DMS 273 treated with DMSO at 0.1 percent for 48 hours (cell line): ENCODE measurements at places on chromosomes 12 and 14.

DNA sequence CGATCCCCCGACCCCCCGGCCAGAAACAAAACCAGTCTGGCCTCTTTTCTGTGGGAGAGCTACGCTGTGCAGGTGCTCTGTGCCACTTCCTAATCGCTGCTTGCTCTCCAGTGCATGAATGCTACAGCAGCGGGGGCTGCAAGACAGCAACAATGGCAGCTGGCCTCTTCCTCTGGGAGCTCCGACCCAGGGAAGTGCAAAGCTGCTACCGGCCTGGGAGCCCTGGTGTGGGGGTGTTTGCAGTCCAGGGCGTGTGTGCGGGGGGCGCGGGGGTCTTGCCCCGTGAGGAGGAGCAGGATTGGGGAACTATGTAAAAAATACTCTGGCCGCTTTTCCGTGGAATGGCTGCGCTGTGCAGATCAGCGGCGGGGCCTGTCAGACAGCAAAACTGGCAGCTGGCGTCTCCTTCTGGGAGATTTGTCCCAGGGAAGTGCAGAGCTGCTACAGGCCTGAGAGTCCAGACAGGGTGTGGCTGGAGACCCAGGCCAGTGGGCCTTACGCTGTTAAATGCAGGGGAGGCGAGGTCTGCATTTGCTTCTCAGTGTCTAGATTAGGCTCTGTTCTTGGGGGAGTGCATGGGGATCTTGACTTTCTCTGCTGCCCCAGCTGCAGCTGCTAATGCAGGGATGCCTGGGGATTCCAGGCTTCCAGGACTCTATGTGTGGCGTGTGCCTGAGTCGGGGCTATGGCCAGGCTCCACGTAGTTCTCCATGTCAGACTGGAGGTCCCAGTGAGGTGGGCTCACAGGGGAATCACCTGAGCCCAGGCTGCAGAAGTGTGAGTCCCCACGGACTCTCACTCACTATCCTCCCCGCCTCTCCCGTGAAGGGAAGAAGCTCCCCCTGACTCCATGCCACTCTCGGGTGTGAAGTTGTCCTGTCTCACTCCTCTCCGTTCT is 344.5 kb downstream of the AEBP2 start:
- no peak for DNase-seq

DNA sequence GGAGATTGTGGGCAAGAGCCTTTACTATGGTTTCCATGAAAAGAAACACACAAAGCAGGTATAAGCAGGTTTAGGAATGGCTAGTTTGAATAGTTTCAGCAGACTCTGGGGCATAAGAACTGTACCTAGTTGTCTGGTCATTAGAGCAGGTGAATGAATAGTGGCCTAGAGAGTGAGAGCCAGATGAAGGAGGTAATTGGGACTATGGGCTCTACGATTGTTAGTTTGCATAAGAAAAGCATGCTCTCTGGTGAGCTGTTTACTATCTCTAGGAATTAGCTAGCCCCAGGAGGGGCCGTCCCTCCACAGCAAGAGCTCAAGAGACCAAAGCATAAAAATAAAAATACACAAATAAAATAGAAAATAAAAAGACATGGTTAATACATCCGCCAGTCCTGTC is 397.5 kb upstream of the GARIN6 start:
- no peak for DNase-seq

DNA sequence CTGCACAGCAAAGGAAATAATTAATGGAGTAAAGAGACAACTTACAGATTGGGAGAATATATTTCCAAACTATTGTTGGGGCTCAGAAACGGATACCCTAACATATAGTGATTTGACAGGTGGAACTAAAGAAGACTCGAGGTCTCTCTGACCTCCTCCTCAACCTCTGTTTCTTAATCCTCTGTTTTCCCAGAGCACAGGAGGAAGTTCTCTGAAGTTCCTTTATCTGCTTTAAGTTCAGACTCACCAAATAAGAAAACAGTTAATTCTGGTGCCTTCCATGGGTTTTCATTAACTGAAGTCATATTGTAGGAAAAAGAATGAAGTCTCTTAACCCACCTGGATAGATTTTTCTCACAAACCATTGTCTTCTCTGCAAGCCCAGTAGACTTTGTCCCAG is 29.2 kb downstream of the CLEC2D start:
- no peak for DNase-seq

- no peak for DNase-seq
These were observed 154.3 kb downstream of the RMST start for GRCh38 chr12:97616946-97617345.

- DNase-seq = no peak
These were observed 10.5 kb upstream of the NUAK1 start for GRCh38 chr12:106149096-106149784.

- no peak for DNase-seq
These were observed 144.4 kb downstream of the SEC23A start for GRCh38 chr14:38958589-38958988.

DNA sequence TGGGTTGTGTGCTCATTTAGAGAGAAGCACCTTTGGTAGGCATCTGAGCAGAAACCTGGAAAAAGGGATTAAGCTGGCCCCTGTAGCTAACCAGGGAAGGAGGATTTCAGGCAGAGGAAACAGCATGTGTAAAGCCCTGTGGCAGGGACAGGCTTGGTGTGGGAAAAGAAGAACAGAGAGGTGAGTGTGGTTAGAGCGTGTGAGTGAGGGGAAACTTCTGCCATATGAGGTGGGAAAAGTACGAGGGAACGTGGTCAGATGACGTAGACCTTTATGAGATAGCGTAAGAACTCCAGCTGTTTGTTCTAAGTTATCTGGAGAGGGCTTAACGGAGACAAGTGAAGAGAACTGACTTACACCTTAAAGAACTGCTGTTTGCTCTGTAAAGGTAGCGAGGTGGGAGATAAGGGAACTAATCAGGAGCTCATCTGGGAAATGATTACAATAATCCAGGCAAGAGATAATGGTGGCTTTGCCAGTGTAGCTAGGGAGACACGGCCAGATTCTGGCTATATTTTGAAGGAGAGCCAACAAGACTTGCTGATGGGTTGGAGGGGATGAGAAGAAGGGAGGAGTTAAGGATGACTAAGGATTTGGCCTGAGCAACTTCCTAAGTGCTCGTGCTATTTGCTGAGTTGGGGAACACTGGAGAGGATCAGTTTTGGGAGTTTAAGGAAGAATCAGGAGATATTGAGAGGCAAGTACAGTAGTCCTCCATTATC is 234.0 kb downstream of the ETNK1 start:
- no peak for DNase-seq

- no peak for DNase-seq
These were observed 106.8 kb downstream of the BBS10 start for GRCh38 chr12:76241371-76241770.

DNA sequence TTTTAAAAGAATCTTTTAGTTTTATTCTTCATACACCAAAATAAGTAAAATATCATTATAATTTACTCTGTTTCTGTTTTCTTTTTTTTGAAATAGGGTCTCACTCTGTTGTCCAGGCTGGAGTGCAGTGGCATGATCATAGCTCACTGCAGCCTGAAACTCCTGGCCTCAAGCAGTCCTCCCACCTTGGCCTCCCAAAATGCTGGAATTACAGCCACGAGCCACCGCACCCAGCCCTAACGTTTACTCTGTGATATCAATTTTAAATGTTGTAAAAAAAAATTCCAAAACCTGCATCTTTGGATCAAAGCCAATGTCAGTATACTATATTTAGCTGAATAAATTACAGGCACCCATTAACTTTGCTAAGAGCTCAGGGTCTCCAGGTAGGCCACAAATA is 437.1 kb upstream of the USP15 start:
- no peak for DNase-seq

- no peak for DNase-seq
These were observed 25.1 kb downstream of the STX2 start for GRCh38 chr12:130813949-130814348.

- DNase-seq = no peak
These were observed 6.0 kb downstream of the HDAC7 start for GRCh38 chr12:47813511-47814196.

GRCh38 chr12:7139200-7139599 is 9.0 kb downstream of the CLSTN3 start:
- no peak for DNase-seq

DNA sequence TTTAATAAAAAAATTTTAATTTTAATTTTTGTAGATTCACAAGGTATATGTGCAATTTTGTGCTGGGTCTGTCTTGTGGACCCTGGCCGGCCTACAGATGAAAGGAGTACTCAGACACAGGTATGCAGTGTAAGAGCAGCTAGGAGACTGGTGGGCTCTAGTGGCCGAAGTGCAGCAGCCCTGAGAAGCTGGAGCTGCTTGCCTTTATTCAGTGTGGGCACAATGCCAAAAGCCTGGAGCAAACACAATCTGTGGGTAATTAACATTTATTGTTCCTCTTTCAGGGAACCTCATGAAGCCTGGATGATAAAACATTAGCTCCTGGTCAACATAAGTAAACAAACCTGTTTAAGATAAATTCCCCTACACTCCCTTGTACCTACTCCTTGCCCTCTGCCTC is 135.7 kb upstream of the SEL1L start:
- DNase-seq = no peak

- no peak for DNase-seq
These were observed 154.7 kb downstream of the STXBP6 start for GRCh38 chr14:24895243-24895583.

GRCh38 chr14:64059454-64060198 is 206.8 kb downstream of the SYNE2 start:
- no peak for DNase-seq

GRCh38 chr12:111789779-111790178 is 23.0 kb downstream of the ALDH2 start:
- no peak for DNase-seq

DNA sequence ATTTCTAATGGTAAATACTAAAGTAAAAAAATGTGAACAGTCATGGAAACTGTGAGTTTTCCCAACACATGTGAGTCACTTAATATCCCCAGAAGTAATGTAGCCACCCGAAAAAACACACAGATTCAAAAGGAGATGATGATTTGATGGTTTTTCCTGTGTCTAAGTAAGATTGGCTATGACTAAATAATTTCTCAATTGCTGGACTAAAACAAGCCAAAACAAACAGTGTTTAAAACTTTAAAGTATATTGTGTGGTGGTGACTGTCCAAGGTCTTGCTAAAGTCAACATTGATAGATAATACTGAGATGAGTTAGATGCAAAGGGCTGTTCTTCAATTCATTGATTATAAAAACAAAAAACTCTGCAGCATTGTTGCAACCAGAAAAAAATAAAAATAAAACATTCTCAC is 89.6 kb upstream of the SOX5 start:
- no peak for DNase-seq

GRCh38 chr14:56650048-56650447 is 70.5 kb downstream of the TMEM260 start:
- no peak for DNase-seq

DNA sequence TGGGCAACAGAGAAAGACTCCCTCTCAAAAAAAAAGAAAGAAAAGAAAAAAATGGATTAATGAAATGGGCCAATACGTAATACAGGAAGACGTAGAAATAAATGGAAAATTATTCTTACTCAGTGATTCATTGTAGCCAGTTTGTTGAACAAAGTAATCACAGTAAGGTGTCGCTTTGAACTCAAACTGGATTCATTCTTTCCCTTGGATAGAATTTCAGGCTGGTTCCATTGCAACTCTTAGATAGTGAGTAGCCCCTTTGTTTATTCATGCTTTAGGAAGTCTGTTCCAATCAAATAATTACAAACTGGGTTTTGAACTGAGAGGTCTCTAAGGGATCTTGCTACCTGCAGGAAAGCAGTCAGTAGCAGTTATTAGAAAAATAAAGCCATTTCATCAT is 42.3 kb upstream of the PAPOLA start:
- DNase-seq = no peak

DNA sequence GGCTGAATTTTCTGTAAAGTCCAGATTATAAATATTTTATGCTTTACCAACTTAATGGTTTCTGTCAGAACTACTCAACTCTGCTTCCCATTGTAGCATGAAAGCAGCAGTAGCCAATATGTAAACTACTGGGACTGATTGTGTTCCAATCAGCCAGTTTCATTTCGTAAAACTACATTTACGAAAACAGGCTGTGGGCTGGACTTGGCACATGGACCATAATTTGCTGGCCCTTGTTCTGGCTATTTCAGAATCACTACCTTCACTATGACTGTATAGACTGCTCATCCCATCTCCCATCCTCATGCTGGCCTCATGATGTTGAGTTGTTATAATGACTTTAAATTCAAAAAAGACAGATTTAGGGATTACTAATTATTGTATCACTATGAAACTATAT is 38.7 kb downstream of the FAR2 start:
- no peak for DNase-seq

- DNase-seq = no peak
These were observed 23.1 kb downstream of the CATSPERB start for GRCh38 chr14:91708795-91709194.

GRCh38 chr12:1934068-1934467 is 15.6 kb upstream of the CACNA2D4 start:
- no peak for DNase-seq

DNA sequence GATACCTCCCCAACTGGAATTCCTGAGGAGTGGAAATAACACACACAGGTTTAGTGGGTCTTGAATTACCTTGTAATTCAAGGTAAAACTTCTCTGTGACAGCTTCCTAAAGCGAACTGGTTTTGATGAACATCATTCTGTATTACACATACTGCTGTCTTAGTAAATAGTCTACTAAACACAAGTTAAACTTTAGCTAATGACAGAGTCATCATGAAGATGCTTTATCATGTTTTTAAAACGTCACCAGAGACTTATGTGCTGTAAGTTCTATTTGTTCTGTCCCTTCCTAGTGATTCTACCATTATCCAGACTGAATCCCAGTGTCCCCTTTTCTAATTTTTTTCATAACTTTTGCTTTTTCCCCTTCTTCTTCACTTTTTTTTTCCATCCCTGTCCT is 11.6 kb upstream of the GXYLT1 start:
- DNase-seq = no peak

- no peak for DNase-seq
These were observed 87.2 kb downstream of the DAAM1 start for GRCh38 chr14:59275668-59276067.

- DNase-seq = no peak
These were observed 71.7 kb downstream of the TPH2 start for GRCh38 chr12:72010356-72010755.

GRCh38 chr14:73774241-73774570 is 60.0 kb upstream of the PNMA1 start:
- DNase-seq = no peak

GRCh38 chr14:95200404-95200803 is 43.1 kb upstream of the DICER1 start:
- DNase-seq = no peak

DNA sequence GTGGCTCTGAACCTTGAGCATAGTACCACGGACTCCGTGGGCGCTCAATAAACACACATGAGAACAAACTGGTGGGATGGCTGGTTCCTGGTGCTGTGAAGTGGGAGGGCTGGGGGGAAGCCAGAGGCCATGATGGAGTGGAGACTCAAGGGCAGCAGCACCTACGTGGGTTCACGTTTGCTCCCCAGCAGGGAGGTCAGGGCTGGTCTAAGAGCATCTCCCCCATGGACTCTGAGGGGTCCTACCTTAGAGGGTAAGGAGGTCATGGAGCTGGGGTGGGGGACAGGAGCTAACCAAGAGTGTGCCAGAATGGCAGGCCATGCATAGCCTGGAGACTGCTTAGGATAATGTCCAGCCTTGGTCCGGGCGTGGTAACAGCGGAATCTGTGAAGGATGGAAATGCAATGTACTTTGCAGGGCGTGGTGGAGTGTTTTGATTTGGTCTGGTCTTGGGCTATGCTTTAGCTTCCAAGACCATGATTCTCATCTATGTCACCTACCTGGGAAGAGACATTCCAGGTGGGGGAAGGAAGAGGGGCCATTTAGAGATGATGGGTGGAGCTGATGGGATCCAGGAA is 103.0 kb downstream of the PRMT8 start:
- no peak for DNase-seq

GRCh38 chr12:20196767-20197166 is 171.6 kb upstream of the PDE3A start:
- DNase-seq = no peak

GRCh38 chr12:87157791-87158190 is 871.4 kb downstream of the C12orf50 start:
- DNase-seq = no peak
